ENCODE measurements at places on chromosomes 3 and 15. TPM values are rescaled to one million over a fixed set of nuclear protein-coding genes. Genes with fewer than 3 reads are reported as not detected.

DNA sequence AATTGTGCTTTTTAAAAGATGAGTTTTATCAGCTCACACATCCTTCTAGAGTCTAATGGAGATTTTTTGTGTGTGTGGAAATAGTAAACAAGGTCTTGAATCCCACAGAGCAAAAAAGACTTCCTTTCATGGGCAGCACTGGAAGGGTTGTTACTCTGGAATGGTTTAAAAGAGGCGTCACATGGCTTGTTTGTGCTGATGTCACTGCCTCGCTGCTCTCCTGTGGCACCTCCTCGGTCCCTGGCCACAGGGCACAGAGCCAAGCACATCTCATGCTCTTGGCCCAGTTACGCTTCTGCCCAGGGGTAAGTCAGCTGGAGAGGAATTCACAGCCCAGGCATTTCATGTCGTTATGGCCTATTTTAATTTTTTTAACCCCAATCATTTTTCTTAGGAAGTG lies 53.2 kb downstream of the PGPEP1L start:
- peak overlapping the region; percentile 82 for H3K27ac ChIP-seq
- H3K27me3 ChIP-seq = no peaks in the 10 kb centered on the region
- no peak overlapping the region for H3K4me3 ChIP-seq
- H3K36me3 ChIP-seq = peaks cover 38% of the 10 kb centered on the region

DNA sequence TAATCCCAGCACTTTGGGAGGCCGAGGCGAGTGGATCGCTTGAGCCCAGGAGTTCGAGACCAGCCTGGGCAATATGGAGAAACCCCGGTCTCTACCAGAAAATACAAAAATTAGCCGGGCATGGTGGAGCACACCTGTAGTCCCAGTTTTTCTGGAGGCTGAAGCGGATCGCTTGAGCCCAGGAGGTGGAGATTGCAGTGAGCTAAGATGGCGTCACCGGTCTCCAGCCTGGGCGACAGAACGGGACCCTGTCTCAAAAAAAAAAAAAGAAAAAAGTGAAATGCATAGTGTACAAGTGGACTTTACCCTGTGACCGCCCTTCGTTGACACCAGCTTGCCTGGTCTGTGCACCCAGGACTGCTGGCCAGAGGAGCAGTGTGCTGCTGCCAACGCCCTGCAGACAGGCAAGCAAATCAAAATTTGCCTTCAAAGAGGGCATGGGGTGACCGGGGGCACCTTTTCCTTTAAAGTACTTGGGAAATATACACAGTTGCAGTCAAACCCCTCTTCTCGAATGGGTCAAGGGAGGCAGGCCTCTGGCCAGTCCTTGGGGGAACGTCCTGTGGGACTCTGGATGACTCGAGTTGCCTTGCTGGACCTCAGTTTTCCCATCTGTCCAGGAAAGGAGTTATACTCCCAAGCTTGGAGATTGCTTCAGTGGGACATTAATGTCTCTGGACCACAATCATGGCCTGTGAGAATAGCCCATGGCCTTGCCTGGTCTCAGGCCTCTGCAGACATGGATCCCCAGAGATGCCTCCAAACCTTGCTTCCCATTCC lies 1.0 kb downstream of the XYLB start:
- no peaks in the 10 kb centered on the region for H3K36me3 ChIP-seq
- peak overlapping the region; percentile 6 for H3K27ac ChIP-seq
- H3K4me1 ChIP-seq = peaks cover 7% of the 10 kb centered on the region

GRCh38 chr3:18283680-18284079 lies 141.5 kb downstream of the SATB1 start:
- no peaks in the 10 kb centered on the region for H3K36me3 ChIP-seq
- no peak overlapping the region for H3K27ac ChIP-seq
- DNase-seq = no peak
- no peaks in the 10 kb centered on the region for H3K27me3 ChIP-seq

Gene FAM131A
- 19.0 TPM for total RNA-seq

Gene TTLL13
- not detected for total RNA-seq

- no peak for DNase-seq
- no peak overlapping the region for H3K27ac ChIP-seq
- H3K36me3 ChIP-seq = no peaks in the 10 kb centered on the region
- H3K4me1 ChIP-seq = no peaks in the 10 kb centered on the region
- H3K27me3 ChIP-seq = no peaks in the 10 kb centered on the region
Measured at GRCh38 chr3:41418961-41419691, 219.8 kb downstream of the CTNNB1 start.

- no peak overlapping the region for H3K4me3 ChIP-seq
- no peak overlapping the region for H3K27ac ChIP-seq
- H3K4me1 ChIP-seq = no peaks in the 10 kb centered on the region
- H3K36me3 ChIP-seq = peaks cover 38% of the 10 kb centered on the region
Measured at GRCh38 chr3:184242297-184242685, 6.5 kb downstream of the ALG3 start.

- no peaks in the 10 kb centered on the region for H3K27me3 ChIP-seq
- H3K4me1 ChIP-seq = no peaks in the 10 kb centered on the region
- DNase-seq = no peak
- H3K4me3 ChIP-seq = no peak overlapping the region
Measured at GRCh38 chr3:146594843-146595482, 10.2 kb downstream of the PLSCR5 start.

DNA sequence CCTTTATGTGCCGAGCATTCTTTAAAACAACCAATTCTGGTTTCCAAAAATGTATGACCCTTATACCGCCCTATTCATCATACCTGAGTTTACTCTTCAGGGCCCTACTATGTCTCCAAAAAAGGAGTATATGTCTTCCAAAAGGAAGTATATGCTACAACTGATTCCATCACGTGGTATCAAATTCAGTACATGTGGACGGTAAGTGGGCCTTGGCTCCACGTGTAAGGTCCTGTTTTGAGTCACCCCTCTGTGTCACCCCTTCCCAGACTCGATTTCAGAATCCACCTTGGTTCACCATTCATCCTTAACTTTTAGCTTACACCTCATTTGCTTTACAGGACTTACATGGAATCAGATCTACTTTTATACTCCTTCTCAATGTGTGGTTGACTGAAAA lies 37.8 kb downstream of the ABHD2 start:
- peak overlapping the region; percentile 28 for H3K27ac ChIP-seq
- no peaks in the 10 kb centered on the region for H3K27me3 ChIP-seq
- no peak overlapping the region for H3K4me3 ChIP-seq
- no peak for DNase-seq

GRCh38 chr15:38879909-38880471 lies 315.4 kb upstream of the RASGRP1 start:
- H3K27ac ChIP-seq = no peak overlapping the region
- H3K36me3 ChIP-seq = no peaks in the 10 kb centered on the region
- DNase-seq = no peak
- H3K4me1 ChIP-seq = peaks cover 24% of the 10 kb centered on the region

DNA sequence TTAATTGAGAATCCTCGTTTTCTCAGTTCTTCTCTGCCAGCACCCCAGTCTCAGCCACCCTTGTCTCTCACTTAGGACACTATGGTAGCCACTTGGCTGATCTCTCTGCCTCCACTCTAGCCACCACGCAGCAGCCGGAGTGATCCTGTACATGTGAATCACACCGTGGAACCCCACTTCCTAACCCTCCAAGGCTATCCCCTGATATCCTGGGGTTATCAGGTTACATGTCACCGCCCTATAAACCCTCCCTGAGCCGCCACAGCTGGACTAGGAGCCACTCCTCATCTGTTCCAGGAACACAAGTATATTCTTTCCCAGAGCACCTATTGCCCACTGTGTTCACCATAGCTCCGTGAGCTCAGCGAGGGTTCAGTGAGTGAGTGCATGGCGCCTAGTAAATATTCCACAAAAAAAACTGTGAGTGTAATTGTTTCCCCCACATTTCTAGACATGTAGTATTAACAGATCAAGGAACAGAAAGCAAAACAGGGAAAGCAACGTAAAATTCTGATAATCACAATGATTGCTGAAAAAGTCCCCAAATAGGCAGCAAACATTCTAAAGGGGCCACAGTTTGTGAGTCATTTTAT lies 661 bp upstream of the PARP14 start:
- H3K4me3 ChIP-seq = peak overlapping the region; percentile 65
- peak; percentile 64 for DNase-seq
- H3K27ac ChIP-seq = peak overlapping the region; percentile 95
- H3K27me3 ChIP-seq = no peaks in the 10 kb centered on the region
- no peaks in the 10 kb centered on the region for H3K36me3 ChIP-seq

- no peak overlapping the region for H3K4me3 ChIP-seq
- H3K36me3 ChIP-seq = no peaks in the 10 kb centered on the region
- DNase-seq = no peak
Measured at GRCh38 chr3:18732474-18732873, 307.3 kb upstream of the SATB1 start.

DNA sequence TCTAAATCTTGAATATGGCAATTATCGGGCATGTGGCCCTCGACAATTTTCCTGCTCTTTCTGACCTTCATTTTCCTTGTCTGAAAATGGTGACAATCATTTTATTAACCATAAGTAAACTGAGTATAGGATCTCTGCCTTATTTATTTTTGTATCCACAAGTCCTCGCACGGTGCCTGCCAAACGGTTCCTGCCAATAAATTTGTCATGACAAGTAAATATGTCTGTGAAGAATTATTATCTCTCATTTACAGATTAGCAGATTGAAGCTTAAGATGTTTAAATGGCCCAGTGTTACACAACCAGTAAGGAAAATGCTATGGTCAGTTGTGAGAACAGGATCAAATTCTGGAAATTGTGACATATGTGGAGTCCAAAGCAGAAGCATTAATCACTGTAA lies 65.9 kb upstream of the ARL6 start:
- no peak overlapping the region for H3K4me3 ChIP-seq
- H3K27me3 ChIP-seq = no peaks in the 10 kb centered on the region
- no peaks in the 10 kb centered on the region for H3K4me1 ChIP-seq
- DNase-seq = no peak
- no peak overlapping the region for H3K27ac ChIP-seq
- H3K36me3 ChIP-seq = no peaks in the 10 kb centered on the region

Data from upper lobe of right lung (tissue), 1 donor.